ENCODE measurements at places on chromosomes 6 and 20.
A peak's percentile ranks its signal among the peaks of the same experiment; 100 is the strongest.

DNA sequence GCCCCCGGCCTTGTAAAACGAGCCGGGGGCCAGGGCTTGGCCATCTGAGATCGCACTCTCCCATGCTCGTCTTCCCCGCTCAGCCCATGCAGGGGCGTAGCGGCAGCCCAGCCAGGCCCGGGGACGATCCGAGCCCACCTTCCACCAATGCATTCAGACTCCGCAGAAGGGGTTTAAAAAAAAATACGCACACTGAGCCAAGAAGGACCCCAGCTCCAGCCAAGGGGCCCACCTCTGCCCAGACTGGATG, 320 bp downstream of the GSTA4 start:
- DNase-seq: no peak

DNA sequence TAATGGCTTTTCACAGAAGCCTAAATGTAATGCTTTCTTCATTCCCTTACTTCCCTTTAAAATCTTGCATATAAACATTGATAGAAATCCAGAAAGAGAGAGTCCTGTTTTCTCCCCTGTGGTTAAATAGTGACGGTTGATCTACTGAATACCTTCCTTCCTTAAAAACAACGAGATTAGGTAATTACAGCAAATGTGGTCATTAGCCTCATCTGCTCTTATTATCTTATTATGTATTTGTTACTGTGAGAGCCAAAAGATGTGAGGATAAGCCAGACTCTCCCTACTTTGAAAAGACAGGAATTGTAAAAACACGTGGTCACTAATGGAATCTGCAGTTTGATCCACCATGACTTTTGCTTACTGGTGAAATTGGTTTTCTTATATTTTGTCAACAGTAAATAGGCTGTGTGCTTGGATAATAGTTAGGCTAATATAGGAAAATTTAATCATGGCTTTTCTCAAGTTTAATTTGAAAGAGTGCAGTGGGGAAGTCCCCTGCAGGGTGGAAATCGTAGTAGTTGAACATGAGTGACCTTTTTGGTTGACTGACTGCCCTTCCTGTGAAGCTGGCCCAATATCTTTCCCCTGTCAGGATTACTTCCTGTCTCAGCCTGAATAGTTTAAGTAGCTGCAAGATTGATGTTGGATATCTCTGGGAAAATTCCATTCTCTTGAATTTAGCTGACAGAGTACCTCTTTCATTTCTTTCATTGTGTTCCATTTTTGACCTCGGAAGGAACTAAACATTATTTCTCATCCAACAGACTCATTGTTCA, 62.8 kb downstream of the JARID2 start:
- DNase-seq: no peak

- peak; percentile 44 for DNase-seq
Observed at GRCh38 chr6:167306401-167306998, 15.4 kb downstream of the UNC93A start.

GRCh38 chr20:17909869-17910321, 58.7 kb downstream of the SNX5 start:
- no peak for DNase-seq

DNA sequence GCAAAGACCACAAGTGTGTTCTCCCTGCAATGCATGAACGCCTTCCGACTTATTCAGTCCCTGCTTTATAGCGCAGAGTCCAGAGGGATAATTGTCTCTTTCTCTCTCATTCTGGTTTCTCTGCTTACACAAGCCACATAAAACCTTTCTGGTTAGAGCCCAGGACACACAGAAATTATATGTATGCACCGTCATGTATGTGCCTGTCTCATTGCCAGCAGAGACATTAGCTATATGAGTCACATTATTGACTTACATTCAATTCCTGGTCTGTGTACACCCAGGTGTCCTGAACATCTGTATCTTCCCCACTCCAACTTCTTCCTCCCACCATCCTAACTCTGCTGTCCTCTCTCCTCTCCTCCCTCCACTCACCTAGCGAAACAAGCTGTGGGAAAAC, 44.0 kb downstream of the LRFN2 start:
- no peak for DNase-seq

- DNase-seq: no peak
Observed at GRCh38 chr6:47034421-47034820, 7.7 kb downstream of the ADGRF1 start.

GRCh38 chr6:132648356-132648755, 10.6 kb downstream of the TAAR1 start:
- DNase-seq: peak; percentile 37

GRCh38 chr6:3929281-3929798, 80.2 kb downstream of the FAM50B start:
- DNase-seq: no peak

DNA sequence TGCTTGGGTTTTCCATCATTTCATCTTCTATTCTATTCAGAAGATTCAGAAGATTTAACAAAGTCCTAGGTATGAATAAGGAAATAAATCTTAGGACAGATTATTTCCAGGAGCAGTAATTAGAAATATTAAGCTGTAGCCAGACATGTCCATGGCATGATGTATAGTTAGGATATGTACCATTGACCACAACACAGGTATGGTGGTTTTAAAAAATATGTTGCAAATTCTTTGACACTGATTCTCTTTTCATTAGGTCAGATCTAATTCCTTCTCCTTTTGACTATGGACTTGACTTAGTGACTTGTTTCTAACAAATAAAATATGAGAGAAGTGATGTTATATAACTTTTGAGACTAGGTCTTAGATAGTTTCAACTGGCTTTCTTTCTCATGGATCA, 23.5 kb upstream of the PDE7B start:
- no peak for DNase-seq
